ENCODE measurements at places on chromosomes 13 and 19. TPM values are rescaled to one million over a fixed set of nuclear protein-coding genes. Genes with fewer than 3 reads are reported as not detected.

GRCh38 chr19:56712611-56713276 lies 41.2 kb upstream of the ZNF835 start:
- no peak for DNase-seq

- DNase-seq = no peak
Measured at GRCh38 chr19:49855277-49855675, 4.3 kb downstream of the PTOV1 start.

DNA sequence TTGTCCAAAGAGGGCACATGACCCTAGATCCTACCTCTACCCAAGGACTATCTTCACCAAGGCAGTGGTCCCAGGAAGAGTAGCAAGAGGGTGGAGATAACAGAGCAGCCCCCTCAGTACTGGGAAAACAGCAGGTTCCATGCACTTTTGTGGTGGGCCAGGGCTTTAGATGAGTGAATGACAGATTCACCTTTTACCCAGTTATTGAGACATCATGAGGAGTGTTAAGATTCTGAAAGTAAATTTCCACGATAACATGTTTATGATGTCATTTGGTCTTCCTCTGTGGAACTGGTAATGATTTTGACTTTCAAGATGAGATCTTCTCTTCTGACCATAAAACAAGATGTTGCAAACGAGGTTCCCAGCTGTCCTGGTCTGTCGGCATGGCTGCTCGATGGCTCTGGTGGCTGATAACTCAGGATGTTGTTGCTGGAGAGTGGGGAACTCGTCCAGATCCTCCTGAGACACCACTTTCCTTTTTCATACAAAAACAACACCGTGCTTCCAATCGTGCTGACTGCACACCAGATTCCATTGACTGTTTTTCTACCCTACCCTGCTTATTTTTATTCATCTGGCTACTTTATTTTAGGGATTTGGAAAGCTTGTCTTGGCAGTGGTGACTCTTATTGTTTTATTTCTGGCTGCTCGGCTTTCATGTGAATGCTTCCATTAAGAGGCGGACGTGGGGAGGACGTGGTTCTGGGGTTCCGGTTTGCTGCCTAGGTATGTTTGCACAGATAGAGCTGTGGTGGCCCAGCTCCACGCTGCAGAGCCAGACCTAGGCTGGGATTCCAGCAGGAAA lies 88.5 kb downstream of the LRCH1 start:
- DNase-seq = no peak

DNA sequence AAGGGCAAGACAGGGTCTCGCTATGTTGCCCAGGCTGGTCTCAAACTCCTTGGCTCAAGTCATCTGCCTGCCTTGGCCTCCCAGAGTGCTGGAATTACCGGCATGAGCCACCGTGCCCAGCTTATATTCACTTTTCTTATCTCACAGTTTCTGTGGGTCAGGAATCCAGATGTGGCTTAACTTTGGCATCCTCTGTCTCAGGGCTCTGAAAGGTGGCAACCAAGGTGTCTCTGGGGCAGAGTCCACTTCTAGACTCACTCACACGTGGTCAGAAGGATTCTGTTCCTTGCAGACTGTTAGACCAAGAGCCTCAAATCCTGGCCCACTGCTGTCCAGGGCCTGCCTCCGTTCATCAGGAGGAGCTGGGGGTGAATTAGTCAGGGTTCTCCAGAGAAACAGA lies 7.6 kb upstream of the LMNB2 start:
- no peak for DNase-seq

DNA sequence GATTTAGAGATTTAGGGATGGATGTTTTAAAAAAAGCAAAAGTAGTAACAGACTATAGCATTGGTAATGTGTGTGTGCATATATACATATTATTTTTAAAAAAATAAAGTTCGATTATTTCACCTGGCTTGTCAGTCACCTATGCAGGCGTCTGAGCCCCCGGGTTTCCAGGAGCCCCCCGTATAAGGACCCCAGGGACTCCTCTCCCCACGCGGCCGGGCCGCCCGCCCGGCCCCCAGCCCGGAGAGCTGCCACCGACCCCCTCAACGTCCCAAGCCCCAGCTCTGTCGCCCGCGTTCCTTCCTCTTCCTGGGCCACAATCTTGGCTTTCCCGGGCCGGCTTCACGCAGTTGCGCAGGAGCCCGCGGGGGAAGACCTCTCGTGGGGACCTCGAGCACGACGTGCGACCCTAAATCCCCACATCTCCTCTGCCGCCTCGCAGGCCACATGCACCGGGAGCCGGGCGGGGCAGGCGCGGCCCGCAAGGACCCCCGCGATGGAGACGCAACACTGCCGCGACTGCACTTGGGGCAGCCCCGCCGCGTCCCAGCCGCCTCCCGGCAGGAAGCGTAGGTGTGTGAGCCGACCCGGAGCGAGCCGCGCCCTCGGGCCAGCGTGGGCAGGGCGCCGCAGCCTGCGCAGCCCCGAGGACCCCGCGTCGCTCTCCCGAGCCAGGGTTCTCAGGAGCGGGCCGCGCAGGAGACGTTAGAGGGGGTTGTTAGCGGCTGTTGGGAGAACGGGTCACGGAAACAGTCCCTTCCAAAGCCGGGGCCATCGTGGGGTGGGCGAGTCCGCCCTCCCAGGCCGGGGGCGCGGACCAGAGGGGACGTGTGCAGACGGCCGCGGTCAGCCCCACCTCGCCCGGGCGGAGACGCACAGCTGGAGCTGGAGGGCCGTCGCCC lies 840 bp upstream of the CCNA1 start:
- DNase-seq = no peak

GRCh38 chr13:84479656-84480055 lies 597.4 kb upstream of the SLITRK1 start:
- no peak for DNase-seq

GRCh38 chr13:46603165-46603603 lies 50.2 kb downstream of the LRCH1 start:
- peak; percentile 48 for DNase-seq

DNA sequence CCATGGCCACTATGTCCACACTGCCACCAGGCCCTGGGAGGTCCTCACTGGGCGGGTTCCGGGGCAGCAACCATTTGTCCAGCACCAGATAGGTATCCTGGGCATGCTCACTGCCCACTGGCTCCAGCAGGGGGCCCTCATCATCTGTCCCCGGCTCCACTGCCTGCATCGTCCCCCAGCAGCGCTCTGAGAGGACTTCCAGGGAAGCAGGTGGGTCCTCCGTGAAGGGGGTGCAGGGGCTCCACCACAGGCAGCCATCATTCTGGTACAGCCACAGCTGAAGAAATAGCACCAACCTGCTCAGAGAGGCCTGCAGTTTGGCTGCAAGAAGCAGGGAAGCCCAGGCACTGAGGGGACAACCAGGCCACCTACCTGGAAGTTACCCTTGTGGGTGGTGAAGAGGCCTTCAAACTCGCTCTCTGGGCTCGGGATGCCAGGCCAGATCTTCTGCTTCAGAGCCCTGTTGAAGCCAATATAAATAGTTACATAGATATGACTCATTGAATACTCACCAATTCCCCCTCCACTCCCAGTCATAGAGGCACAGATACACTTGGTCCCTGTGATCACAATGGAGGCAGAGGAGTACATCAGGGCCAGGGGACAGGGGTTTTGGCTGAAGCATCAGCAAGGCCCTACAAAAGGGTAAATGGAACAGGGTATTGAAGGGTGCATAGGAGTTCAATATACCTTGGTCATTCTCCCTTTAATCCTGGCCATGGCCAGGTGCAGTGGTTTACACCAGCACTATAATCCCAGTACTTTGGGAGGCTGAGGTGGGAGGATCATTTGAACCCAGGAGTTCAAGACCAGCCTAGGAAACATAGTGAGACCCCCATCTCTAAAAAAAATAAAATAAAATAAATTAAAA lies 4.1 kb downstream of the SWSAP1 start:
- DNase-seq = peak; percentile 62

The CGB5 gene
- 0.53 TPM for polyA plus RNA-seq

Measured in A549 (cell line).